ENCODE measurements at places on chromosomes 1 and 21. TPM values are rescaled to one million over a fixed set of nuclear protein-coding genes. Genes with fewer than 3 reads are reported as not detected.

The SPATA46 gene
- 0.13 TPM for polyA plus RNA-seq

The SLC9C2 gene
- polyA plus RNA-seq = not detected

The CTSE gene
- 0.20 TPM for polyA plus RNA-seq

The RCSD1 gene
- polyA plus RNA-seq = 52.9 TPM

The RNPEP gene
- polyA plus RNA-seq = 18.6 TPM

The ELAVL4 gene
- 0.13 TPM for polyA plus RNA-seq

The EPRS1 gene
- polyA plus RNA-seq = 85.9 TPM

The FCGR3B gene
- polyA plus RNA-seq = 0.33 TPM

The RAB4A gene
- polyA plus RNA-seq = 52.1 TPM

The S100A1 gene
- 8.1 TPM for polyA plus RNA-seq

The DMRTA2 gene
- 0.05 TPM for polyA plus RNA-seq

The FCRL5 gene
- polyA plus RNA-seq = 0.05 TPM

The TMEM51 gene
- 9.9 TPM for polyA plus RNA-seq

The TSPAN2 gene
- 20.1 TPM for polyA plus RNA-seq

The CYP4A11 gene
- not detected for polyA plus RNA-seq

The DR1 gene
- polyA plus RNA-seq = 55.0 TPM

The ACP6 gene
- polyA plus RNA-seq = 8.7 TPM

The S100A7 gene
- polyA plus RNA-seq = not detected

- no peak for DNase-seq
These were observed 61.1 kb downstream of the HNRNPR start for GRCh38 chr1:23282957-23283356.

- DNase-seq = peak; percentile 80
These were observed at the start of gene ARHGEF11 for GRCh38 chr1:157045250-157046218. Gene ARHGEF11 (minus strand): TSS chr1:157045742. CDS start chr1:157044330, 1,412 bp downstream.

GRCh38 chr21:27572696-27573095, 605.8 kb upstream of the ADAMTS5 start:
- no peak for DNase-seq

DNA sequence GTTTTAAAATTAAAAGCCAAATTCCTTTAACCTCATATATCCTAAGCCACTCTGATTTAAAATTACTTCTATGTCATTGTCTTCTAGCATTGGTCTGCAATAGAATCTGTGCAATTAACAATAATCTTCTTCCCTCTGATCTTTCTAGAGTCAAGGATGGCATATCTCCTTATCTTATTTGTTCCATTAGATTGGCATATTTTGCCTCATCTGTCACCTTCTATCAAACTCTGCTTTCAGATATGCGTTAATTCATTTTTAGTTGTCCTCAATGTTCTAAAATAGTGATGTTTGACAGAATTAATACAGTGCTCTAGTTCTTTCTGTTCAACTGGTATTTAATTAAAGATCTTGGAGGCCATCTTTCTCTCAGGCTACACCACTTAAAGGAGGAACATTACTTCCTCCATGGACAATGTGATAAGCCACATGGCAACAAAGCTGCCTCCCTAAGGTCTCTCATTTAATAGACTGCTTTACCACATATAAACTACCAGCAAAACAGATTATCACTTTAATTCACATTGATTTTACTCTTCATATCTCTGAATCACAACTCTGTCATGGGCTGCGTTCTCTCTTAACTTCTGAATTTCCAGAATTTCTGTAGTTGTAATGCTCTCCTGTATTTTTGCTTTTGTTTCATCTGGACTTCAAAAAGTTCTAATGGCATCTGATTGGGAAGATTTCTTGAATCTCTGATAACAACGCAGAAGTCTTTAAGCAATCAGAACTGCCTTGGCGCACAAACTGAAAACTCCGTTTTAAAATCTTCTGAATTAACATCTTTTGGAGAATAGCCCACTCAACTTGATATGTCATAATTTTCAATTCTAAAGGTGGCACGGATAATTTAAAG, 2.8 kb downstream of the NRIP1 start:
- DNase-seq = no peak

GRCh38 chr1:204882479-204882878, 11.8 kb downstream of the NFASC start:
- DNase-seq = no peak

DNA sequence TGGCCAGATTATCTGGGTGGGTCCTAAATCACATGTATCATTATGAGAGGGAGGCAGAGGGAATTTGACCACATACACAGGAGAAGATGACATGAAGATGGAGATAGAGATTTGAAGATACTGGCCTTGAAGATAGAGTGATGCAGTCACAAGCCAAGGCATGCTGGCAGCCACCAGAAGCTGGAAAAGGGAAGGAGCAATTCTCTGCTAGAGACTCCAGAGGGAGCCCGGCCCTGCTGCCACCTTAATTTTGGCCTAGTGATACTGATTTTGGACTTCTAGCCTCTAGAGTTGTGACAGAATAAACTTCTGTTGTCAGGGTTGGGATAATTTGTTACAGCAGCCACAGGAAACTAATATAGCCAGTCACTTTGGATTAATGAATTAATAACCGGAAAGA, 2.2 kb upstream of the PRDM2 start:
- DNase-seq = no peak

- no peak for DNase-seq
These were observed 5.1 kb downstream of the TMEM51 start for GRCh38 chr1:15158506-15159165.

- peak; percentile 2 for DNase-seq
These were observed 733 bp downstream of the TMEM35B start for GRCh38 chr1:34984435-34984792.

DNA sequence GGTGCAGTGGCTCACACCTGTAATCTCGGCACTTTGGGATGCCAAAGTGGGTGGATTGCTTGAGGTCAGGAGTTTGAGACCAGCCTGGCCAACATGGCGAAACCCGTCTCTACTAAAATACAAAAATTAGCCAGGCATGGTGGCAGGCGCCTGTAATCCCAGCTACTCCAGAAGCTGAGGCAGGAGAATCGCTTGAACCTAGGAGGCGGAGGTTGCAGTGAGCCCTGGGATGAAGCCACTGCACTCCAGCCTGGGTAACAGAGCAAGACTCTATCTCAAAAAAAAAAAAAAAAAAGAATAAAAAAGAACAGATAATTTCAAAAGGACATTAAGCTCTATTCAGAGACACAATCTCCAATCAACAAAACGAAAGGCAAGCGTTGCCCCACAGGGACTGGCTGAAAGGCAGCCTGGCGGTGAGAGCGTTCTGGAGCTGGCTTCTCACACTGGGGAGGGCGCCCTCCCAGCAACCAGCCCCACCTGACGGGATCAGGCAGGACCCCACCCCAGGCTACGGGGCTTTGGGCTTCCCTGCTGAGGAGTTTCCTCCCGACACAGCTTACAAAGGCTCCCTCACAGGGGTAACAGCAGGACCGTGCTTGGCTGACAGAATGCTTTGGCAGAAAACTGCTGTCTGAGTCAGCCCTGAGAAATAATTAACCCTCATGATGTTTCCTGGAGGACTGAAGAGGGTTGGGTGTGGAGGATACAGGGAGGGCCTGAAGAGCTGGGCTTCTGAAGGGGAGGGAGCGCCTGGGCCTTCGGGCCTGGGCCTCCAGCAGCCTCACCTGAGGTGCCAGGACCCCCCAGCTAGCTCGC, 31.1 kb upstream of the SRP9 start:
- no peak for DNase-seq

GRCh38 chr1:157948312-157949073, 45.0 kb upstream of the KIRREL1 start:
- no peak for DNase-seq

GRCh38 chr1:53439337-53440207, 19.6 kb upstream of the DMRTB1 start:
- no peak for DNase-seq

GRCh38 chr1:156497743-156498431, 2.7 kb downstream of the MEF2D start:
- no peak for DNase-seq

GRCh38 chr1:221778535-221779142, 36.8 kb upstream of the DUSP10 start:
- no peak for DNase-seq

GRCh38 chr1:212260557-212261355, 24.5 kb upstream of the PPP2R5A start:
- DNase-seq = no peak

GRCh38 chr21:29667651-29668050, 272.1 kb downstream of the GRIK1 start:
- no peak for DNase-seq

DNA sequence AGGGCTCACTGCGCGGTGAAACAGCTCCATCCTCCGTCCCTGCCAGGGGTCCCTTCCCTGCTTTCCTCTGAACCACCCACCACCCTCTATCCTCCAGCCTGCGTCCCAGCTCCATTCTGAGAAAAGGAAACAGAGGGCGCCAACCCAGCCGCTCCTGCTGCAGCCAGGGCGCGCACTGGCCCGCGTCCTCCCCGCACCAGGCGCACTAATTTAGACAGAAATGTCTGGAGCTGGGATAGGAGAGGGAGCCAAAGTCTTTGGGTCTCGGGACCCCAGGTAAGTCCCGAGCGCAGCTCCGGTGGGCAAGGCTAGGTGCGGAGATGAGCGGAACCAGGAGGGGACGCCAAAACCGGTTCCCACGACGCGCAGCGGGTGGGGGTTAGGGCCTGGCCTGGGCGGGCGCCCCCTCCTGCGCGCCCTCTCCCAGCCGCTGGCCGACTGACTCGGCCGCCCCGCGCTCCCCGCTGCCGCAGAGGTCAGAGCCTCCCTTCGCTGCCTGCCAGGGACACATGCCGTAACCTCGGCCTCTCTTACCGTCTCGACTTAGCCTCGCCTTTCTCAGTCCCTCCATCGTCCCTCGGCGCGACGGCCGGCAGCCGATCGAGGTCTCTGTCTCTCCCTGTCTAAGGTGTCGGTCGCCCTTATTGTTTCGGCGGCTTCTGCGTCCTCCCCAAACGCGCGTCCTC, 2.0 kb downstream of the CAMK2N1 start:
- DNase-seq = no peak

- DNase-seq = no peak
These were observed 141.4 kb downstream of the SYT2 start for GRCh38 chr1:202568826-202569225.

DNA sequence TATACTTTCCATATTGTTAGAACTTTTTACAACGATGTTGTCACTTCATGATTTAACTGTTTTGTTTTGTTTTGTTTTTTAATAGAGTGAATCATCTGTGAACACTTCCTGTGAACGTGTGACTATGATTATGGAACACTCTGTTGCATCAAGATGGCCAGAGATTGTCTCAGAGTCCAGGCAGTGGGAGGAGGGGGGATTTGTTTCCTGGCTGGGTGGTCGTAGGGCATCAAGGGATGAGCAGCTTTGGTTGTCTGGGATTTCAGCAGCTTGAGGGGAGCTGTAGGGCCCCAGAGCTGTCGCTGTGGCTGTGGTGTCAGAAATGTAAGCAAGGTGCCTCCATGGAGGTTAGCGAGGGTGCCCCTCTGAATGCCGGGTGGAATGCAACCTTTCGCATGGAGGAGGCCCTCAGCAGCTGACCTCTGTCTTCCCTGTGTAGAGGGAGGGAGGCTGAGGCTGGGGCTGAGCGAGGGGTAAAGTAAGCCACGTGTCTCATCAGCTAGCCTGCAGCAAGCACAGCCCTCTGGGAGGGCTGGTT, 21.4 kb downstream of the NEK2 start:
- no peak for DNase-seq

DNA sequence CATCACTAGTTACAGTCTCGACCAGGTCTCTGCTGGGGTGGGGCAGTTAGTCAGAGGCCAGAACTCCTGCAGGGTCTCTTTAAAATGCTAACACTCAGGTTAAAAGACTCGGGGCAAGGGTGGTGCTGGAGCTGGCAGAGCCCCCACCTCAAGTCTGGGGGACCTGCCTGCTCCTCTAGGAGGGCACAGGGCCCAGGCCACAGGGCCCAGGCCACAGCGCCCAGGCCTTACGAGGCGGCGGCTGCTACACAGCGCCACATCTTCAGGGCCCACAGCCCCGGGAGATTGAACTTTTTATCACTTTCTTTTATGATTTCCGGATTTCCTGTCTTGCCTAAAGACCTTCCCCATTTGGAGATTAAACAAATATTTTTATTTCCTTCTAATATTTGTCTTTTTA, 10.4 kb downstream of the MPZ start:
- DNase-seq = no peak

GRCh38 chr1:81670286-81670685, 130.4 kb upstream of the ADGRL2 start:
- DNase-seq = no peak

- no peak for DNase-seq
These were observed at the start of gene RNF186 for GRCh38 chr1:19814681-19815503. Gene RNF186 (minus strand): TSS chr1:19815283. CDS start chr1:19815101, 182 bp downstream.

DNA sequence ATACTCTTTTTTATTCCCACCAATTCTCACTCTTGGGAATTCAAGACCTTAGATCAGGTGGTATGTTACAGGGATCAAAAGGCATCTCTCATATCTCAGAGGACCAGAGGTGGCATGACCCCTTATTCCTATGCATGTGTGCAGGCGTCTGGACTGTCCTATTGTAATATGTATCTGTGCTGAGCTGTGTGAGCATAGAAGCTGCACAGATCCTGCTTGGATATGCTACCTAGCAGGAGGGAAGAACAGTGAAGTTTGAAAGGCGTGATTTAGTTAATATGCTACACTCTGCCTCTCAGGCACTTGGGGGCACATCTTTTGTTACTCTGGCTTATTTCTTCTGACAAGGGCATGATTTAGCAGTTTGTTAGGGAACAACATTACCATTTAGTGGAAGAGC, 86.7 kb upstream of the ZRANB2 start:
- DNase-seq = no peak

DNA sequence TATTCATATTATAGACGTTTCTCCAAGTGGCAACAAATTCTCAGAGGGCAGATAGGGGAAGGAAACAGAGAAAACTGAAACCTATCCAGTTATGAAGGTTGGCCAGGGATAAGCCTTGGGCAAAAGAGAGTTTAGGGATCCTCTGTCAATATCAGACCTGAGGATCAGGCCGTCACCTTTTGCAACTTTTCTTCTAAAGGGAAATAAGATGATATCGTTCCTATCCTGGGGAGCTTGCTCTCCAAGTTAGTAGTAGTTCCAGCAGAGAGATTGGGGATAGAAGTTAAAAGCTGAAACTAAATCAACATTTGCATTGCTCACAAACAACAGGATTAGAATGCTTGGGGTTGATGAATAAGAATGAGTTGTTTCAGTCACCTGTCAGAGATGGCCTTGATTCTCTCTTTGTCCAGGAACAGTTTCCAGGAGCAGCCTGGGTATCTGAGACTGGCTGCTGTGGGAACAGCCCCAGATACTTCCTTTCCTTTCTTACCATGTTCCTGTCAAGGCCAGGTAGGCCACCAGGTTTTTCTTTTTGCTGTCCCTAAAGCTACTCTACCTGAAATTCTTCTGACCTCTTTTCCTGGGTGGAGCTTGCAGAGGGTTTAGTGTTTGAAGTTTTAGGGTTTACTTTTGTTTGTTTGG, 2.5 kb downstream of the RIIAD1 start:
- no peak for DNase-seq

- DNase-seq = no peak
These were observed 21.6 kb upstream of the ZNF678 start for GRCh38 chr1:227541796-227542152.

GRCh38 chr21:25983745-25984144, 186.8 kb downstream of the APP start:
- DNase-seq = no peak
